ENCODE measurements at places on chromosomes 12 and 14.
A peak's percentile ranks its signal among the peaks of the same experiment; 100 is the strongest.

DNA sequence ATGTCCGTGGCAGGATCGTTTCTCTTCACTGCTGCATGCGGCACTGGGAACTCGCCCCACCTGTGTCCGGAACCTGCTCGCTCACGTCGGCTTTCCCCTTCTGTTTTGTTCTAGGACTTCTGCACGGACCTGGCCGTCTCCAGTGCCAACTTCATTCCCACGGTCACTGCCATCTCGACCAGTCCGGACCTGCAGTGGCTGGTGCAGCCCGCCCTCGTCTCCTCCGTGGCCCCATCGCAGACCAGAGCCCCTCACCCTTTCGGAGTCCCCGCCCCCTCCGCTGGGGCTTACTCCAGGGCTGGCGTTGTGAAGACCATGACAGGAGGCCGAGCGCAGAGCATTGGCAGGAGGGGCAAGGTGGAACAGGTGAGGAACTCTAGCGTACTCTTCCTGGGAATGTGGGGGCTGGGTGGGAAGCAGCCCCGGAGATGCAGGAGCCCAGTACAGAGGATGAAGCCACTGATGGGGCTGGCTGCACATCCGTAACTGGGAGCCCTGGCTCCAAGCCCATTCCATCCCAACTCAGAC, 1.2 kb downstream of the FOS start:
- DNase-seq = no peak

DNA sequence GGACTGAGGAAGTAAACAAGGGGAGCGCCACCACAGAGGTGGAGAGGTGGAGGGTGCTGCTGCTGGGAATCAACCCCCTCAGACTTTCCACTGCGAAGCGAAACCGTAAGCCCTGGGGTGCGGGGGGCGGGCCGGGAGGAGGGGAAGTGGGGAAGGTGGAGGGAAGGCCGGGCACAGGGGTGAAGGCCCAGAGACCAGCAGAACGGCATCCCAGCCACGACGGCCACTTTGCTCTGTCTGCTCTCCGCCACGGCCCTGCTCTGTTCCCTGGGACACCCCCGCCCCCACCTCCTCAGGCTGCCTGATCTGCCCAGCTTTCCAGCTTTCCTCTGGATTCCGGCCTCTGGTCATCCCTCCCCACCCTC, at the start of gene LAG3:
LAG3 (plus strand) TSS at position 190 of the 365 bp plus-strand sequence. CDS start 333 bp downstream, outside the sequence.
- DNase-seq = no peak

DNA sequence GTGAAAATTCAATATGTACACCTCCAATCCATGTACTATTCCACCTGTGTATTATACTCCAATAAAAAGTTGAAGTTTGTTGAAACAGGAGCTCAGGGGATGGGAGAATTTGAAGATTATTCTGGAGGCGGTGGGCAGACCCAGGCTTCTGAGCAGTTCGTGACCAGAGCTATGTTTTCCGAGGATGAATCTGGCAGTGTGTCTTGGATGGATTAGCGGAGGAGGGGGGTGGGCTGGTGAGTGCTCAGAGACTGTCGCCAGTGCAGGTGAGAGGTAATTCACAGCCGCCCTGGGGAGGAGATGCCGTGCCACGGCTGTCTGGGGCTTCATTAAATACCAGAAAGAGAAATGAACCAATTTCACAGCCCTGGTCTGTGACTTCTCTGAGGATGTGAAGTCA, 283.0 kb upstream of the RTL1 start:
- no peak for DNase-seq

GRCh38 chr14:96888593-96888992, 91.4 kb downstream of the VRK1 start:
- no peak for DNase-seq

DNA sequence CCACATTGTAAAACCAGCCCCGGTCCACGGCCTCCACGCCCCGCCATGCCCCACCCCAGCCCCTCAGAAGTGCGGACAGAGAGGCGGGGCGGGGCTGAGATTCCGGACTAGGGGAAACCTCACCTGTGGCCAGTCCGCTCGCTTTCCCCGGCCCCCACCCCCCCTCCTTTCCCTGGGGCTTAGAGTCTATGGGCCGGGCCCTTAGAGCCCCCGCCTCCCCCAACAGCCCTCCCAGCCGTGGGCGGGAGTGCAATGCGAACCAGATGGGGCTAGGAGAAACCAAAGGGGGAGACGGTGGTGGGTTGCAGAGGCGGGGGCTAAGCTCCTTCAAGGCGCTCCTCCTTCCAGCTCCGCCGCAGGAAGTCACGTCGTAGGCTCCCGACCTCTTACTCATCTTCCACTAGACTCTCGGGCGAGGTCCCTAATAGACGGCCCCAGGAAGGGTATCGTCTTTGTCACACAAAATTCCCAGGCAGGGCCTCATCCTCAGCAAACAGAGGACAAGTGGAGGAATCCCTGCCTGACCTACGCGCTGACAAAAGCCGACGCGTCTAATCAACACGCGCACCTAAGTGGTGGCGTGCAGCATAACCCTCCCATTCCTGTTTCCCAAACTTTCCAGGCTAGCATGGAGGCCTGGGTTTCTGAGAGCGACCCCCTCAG, 1.1 kb upstream of the NAB2 start:
- peak; percentile 64 for DNase-seq

DNA sequence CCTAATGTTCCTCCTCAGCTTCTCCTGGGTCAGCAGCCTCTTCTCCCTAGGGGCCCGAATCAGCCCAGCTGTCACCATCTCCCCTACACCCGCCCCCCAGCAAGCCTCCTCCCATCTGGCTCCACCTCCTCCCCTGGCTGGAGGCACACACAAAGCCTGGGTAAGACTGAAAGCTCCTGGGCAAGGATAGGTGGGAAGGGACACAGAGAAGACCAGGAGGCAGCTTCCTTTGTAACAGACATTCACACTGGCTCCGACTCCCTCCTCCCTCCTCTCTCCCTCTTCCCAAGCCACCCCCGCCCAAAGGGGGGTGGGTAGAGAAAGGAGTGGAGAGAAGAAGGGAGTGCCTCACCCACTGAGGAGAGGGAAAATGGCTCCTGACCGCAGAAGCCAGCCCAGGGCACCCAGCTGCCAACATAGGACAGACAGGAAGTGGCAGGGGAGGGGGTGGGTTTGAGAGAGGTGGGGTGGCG, 4.0 kb downstream of the CHD4 start:
- no peak for DNase-seq

DNA sequence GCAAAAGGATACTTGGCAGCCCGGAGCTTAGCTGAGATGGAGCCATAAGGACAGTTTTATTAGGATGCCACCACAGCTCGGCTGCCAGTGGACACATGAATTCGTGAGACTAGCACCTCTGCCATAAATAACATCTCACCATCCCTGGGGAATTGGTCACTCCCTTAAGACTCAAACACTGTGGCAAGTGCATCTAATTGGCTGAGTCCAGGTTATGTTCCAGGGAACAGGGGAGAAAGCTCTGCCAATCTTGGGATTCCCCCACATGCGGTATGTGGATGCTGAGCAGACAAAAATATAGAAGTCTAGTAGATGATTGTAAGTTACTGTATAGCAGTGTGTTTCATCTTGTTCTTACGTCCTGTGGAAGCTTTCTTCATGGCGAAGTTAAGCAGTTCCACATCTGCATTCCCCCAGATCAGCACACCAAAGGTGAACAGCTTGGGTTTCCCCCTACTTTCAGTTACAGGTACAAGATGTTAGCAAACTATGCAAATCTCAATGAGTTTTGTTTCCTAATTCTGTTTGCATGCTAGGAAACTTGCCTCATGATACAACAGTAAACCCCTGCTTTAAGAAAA, 131.1 kb downstream of the ETV6 start:
- DNase-seq = no peak

GRCh38 chr12:109999983-110000505, 814 bp downstream of the ANKRD13A start:
- DNase-seq = no peak

DNA sequence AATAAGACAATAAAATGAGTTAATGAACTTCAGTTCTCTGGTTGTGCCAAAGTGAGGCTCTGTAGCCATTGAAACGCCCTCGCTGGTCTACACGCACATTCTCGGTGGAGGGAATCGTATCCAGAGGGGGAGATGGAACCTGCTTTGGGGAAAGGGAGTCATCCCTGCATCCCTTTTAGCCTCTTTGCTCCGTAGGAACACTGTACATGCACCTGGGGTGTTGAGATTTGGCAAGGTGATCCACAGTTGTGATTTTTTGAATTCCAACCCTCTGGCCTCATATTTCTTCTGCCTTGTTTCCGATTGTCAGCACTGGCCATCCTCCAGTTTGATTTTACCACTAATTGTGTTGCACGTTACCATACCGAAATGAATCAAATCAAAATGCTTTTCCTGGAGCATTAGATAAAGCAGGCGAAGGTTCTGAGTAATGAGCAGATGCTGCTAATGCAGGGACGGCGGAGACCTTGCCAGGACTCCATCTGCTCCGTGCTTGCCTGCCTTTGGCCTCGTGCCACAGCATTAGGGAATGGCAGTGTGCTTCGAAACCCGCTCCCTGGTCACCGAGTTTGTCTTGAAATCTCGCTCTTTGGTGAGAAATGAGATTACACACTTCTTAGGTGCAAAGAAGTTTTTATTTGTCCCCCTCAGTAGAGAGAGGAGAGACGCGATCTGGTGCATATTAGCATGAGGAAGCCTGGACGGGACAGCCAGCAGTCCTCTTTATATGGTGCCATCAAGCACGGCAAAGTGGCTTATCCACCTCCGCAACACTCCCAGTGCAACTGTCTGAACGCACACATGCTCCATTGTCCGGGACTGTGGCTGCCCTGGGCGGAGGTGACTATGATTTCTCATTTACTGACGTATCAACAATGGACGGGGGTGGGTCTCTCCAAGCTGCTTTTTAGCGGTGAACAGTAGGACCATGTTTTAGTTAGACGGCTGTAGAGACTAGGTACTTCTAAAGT, 59.1 kb downstream of the FBXW8 start:
- DNase-seq = no peak

DNA sequence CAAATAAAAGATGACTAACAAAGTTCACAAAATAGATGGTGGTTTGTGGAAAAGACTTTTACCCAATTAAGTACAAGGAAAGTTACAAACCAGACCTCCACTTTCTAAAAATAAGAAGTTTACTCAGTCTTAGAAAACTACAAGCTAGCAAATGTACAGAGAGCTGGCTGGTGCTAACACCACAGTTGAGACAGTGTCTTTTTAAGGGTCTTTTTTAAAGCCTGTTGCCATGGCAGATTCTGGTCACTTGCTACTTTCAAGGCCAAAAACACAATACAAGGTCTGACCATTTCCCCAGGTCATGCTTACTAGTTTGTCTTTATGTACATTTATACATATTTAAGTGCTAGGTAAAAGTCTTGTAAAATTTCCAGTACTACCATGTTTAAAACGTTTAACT, 2.4 kb downstream of the BTG1 start:
- DNase-seq = no peak

DNA sequence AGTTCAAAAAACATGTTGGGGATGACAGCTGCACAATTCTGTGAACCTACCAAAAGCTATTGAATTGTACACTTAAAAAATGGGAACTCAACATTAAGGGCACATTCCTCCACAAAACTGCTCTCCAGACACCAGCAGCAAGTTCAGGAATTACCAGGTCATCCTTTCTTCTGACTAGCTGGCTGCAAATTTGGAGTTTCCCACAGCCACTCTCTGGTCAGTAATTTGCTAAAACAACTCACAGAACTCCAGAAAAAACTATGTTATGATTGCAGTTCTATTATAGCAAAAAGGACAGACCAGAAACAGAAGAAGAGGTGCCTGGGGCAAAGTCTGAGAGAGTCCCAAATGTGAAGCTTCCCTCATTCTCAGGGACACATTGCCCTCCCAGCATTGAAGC, 20.1 kb upstream of the PLEKHD1 start:
- no peak for DNase-seq

DNA sequence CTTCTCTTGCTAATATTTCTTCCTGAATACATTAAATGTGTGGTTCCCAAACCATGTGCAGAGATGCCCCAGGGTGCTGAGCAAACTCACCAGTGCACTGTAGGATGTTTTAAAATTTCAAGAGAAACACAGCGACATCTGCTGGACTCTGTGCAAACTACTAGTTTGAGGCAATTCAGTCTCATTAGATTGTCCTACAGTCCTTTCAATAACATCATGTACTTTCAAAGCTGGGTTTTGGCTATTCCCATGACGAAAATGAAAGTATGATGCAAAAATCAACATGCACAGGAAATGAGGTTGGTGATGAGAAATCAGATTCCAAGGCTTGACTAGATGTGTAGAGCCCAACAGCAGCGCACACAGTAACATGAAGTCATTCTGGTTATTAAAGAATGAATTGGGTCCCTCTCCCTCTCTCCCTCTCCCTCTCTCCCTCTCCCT, 66.3 kb downstream of the CLIP1 start:
- DNase-seq = peak; percentile 39

DNA sequence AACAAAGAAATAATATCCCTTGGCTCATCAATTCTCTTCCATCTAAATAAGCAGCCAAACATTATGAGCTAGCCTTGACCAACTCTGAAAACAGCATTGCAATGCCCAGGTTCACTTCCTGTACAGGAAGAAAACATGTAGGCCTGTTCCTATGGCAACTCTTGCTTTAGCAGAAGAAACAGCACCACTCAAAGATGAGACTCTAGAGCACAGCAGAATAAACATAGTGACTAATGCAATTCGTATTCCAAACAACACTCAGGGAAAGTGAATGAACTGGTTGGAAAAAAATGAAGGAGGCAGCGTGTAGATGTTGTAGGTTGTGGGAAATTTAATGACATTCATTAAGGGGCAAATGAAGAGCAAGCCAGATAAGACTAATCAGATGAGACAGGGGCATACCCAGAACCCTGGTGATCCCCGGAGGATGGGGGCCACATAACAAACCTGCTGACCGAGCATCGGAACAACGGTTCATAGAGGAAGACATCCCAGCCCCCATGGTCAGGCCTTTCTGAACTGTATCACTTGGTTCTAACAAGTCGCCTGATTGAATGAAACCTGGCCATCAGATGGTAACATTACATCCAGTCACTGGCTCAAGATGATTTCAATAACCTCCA, 9.0 kb downstream of the ARHGDIB start:
- DNase-seq = no peak

DNA sequence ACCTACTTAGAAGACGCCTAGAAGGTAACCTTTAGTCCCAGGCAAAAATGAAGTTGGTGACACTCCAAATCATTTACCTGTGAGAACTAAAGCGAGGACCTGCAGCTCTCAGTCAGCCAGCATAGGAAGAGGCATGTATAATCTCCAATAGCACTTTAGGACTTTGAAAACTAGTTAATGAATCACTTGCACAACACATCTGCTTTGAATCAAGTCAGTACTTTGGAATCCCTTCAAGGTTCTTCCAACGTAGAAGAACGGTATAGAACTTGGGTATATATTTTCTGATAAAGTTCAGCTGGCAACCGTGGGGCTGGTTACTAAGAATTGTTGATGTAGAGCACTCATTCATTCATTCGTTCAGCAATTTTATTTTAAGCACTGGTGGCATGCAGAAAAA, 251.9 kb downstream of the TMEM132D start:
- DNase-seq = no peak
